ENCODE measurements at places on chromosomes 7 and 10.

DNA sequence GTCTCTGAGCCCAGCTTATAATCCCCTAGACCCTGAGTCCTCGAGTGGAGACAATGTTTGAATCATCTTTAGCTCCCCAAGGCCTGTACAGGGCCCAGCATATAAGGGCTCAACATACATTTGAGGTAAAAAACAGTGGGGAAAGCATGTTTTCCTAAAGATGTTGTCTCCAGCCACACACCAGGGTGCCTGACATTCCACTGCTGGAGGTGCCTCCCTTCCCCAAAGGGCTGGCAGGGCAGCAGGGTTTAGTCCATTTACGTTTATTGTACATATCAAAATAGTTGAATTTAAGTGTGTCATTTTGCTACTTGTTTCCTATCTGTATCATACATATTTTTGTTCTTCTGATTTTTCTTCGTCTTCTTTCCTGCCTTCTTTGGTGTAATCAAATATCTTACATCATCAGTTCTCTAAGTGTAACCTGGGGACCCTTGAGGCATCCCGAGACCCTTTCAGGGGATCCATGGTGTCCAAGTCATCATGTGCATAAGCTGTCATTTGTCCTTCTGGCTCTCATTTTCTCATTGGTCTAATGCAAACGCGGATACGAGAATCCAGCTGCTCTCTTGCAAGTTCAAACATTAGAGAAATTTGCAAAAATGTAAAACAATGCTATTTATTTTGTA lies 101.6 kb downstream of the PDGFA start:
- DNase-seq, result no peak

DNA sequence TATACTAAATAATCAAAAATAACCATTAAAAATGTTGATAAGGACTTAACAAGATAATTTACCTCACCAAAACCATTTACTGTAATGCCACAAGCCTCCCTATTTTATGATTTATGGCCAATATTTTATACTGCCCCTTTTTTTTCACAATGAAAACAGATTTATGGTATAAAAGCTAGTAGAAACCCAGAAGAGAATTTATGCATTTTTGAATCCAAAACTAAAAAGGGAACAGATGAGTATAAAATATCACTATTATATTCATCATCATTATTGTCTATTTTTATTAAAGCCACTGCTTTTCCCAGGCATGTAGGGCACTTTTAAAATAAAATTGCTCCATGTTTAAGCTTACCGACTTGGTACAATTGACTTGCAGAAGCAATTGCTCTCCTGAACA lies 425.0 kb downstream of the PHTF2 start:
- DNase-seq, result no peak

GRCh38 chr7:96927131-96927530 lies 78.2 kb upstream of the DLX6 start:
- DNase-seq, result no peak

DNA sequence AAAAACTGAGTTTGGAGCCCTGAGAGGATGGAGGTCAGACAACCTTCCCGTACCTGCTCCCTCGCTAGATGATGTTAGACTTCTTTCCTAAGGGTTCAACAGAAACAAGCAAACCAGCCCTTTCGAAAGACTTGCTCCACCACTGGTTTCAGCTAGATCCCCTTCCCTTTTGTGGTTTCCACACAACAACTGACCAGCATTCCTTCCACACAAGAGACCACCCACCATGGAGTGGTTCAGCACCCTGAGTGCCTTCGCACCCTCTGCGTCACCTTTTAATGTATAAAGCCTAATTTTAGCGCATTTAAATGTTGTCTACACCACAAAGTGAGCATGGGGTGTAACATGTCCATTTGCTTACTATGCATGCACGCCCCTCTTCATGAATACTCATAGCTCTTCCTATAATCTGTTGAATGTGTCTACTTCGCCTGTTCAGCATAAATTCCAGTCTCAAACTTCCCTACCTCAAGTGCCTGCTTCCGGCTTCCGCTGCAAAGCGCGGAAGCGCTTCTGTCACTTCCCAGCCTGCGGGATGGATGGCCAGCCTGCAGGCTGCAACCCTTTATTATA lies 69.0 kb downstream of the TACC2 start:
- DNase-seq, result no peak

DNA sequence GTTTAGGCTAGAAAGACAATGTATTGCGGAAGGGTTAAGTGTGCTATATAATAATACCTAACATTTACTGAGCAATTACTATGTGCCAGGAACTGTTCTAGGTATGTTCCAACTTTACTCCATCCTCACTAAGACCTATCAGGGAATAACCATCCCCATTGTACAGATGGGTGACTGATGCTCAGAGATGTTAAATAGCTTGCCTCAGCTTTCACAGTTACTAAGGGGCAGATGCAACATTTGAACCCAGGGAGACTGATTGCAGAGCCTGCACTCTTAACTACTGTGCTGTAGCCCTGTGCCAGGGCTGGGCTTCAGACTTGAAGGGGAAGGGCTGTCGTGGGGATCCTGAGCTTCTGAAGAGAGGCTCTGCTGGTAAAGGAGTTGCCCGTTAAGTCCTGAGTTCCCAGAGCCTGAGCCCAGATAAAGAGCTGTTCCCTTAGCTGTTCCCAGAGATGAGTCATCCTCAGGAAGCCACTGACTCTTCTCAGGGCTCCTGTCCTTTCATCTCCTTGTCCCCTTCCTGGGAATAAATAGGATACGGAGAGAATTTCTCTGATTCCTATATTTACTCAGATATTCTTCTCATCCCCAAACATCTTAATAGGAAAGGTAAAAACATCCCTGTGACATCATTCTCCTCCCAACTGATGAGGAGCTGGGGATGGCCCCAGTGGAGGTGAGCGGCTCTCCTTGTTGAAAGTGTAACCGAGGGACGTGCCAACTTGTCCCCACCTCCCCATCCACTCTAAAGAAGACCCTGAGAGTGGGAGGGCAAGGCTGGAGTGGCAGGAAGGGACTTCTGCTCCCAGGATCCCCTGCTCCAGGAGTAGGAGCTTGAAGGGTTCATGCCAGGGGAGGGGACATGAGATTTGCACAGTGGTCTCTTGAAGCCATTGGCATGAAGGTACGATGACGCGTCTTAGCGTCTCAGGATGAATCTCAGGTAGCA lies 28.0 kb upstream of the HABP2 start:
- DNase-seq, result no peak

GRCh38 chr7:119344466-119344865 lies 928.5 kb upstream of the KCND2 start:
- DNase-seq, result no peak

DNA sequence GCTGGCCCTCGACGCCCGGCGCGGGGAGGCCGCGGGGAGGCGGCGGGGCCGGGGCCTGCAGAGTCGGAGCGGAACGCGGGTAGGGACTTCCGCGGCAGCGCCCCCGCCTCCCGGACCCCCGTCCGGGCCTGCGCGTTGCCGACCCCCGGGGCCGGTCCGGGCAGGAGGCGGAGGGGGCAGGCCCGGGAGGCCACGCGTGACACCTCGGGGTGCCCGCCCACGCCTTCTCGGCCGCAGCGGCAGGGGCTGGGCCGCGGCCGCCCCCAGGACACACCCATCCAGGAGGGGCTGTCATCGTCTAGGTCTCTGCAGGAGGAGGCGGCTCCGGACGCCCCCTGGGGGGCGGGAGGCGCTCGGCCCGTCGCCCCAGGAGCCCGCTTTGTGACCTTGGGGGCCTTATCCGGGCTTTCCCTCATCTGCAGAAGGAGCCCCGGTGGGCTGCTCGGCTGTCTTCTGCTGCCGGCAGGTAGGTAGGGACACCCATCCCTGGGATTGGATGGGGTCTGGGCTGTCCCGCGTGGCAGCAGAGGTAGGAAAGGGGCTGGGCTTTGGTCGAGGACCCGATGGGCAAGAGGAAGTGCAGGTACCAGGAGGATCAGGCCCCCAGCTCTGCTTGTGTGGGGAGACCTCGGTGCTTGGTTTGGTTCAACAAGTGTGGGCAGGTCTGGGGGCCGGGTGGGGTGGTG lies 569 bp downstream of the ZNF316 start:
- DNase-seq, result peak; percentile 63

GRCh38 chr10:104317726-104318299 lies 20.5 kb downstream of the ITPRIP start:
- no peak for DNase-seq

DNA sequence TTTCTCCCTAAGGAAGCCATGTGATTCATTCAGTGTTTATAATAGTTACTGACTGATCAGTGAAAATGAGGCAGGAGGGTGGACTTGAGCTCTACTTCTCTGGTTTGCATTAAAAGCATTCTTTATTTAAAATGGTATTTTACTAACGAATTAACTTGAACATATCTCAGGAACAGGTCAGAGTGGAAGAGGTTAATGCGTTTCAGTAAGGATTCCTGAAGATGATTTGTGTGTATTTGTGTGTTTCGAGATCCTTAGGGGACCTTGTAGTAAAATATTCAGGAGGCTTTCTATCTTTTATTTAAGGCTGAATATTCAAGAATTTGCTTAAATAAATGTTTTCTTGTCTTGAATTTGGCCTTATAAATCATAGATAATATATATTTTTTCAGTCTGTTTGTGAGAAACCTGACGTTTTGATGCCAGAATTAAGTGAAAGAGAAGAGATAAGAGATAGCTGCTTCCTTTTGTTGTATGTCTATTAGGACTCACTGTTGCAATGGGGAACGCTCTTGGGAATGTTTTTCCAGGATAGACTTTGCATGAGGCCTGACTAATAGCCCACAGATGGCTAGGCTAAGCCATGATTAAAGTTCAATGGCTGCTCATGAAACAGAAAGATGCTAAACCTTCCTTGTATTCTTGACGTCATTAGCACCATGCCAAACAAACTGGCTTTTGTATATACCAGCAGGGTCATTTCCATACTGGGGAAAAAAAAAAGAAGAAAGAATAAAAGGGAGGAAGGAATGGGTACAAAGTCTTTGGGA lies 93.8 kb upstream of the MTPN start:
- no peak for DNase-seq

DNA sequence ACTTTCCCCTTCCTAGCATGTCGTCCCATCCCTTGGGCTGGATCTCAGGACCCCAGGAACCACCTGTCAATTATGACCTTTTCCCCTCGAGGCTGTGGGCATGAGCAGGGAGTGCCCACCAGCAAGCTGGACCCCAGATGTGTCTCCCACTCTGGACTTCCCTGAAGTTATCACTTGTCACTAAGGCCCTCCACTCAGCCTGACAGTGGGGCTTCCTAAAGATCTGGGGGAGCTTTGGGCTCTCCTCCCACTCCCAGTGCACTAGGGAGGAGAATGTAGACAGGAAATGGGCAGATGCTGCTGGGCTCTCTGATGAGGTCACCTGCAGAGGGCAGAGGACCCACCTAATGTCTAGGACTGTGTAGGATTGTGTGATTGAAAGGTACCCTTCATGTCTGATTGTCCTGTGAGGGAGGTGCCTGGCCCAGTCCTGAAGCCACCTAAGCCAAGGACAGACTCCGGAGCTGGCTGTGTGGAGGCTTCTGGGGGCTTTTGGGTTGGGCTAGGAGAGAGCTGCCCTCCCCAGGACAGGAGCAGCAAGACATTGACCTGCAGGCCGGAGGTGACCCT lies 18.7 kb downstream of the MYO1G start:
- no peak for DNase-seq

DNA sequence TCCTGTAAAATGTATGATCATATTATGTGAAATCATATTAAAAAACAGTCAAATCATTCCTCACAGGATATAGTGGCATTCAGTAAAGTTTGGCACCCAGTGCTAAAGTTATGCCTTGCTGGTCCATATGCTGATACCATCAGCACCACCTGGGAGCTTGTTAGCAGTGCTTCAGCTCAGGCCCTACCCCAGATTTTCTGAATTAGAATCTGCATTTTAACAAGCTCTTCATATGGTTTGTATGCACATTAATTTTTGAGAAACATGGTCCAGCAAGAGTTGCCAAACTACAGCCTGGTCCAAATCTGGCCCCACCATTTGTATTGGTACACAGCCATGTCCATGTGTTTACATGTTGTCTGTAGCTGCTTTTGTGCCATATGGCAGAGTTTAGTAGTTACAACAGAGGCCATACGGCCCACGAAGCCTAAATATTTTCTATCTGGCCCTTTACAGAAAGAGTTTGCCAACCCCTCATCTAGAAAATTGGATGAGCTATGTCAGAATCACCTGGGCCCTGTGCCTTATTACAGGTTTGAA lies 30.1 kb downstream of the RAB18 start:
- DNase-seq, result no peak

- DNase-seq, result no peak
These were observed 118.9 kb downstream of the AUTS2 start for GRCh38 chr7:69717221-69717620.

DNA sequence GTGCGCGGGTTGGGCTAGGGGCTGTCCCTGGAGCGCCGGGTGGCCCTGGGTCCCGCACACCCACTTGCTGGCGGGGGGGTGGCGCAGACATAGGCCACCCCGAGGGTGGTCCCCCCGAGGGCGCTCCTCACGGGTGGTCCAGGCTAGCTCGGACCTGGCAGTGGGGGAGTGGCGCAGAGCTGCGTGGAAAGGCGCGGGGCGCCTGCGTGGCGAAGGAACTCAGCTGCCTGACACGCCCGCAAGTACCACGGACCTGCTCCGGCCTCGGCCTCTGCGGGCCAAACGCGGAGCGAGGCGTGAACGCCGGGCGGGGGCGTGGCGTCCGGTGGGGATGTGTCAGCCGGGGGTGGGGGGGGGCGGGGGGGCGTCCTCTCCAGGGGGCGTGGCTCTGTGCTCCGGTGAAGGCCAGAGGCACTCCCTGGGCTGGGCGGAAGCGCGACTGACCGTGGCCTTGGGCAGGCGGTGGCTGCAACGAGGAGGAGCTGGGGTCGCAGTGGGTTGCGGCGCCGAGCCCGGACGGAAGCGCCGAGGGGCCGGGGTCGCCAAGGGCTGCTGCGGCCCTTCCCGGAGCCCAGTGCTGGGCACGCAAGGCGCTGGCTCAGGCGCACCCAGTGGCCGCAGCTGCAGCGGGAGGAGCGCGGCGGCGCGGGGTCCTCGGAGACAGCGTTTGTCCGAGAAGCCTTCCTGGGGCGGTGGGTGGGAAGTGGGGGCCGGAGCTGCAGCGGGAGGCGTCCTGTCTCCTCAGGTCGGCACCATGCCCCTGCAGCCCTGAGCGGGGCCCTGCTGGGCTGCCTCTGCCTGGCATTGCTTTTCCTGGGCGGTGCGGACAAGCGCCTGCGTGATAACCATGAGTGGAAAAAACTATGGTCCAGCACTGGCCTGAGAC lies 58.9 kb upstream of the NUPR2 start:
- no peak for DNase-seq

GRCh38 chr7:1806354-1806753 lies 136.3 kb downstream of the ELFN1 start:
- DNase-seq, result no peak

DNA sequence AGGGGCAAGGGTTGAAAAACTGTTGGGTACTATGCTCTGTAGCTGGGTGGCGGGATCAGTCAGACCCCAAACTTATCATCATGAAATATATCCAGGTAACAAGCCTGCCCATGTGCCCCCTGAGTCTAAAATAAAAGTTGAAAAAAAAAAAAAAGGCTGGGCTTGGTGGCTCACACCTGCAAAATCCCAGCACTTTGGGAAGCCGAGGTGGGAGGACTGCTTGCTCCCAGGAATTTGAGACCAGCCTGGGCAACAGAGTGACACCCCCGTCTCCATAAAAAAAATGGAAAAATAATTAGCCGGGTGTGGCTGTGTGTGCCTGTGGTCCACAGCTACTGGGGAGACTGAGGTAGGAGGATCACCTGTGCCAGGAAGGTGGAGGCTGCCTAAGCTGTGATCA lies 83.5 kb downstream of the VIPR2 start:
- DNase-seq, result no peak

Data from CD8-positive, alpha-beta memory T cell (primary cell).